ENCODE measurements at places on chromosomes 7 and 10.
A peak's percentile ranks its signal among the peaks of the same experiment; 100 is the strongest.

DNA sequence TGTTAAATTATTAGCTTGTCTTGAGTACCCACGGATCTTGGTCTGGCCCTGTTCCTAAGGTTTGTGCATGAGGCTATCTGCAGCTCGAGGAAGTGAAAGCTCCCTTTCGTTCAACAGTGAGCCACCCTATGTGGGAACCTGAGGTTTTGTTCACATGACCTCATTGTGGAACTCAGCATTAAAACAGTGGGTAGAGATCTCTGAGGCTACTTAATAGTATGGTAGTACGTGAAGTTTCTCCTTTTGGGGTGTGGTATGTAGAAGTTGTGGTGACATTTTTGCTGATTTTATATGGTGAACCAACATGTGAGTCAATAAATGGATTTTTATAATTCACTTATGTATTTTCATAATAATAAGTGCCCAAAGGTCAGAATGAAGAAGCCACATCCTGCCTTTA, 252.7 kb upstream of the FERD3L start:
- no peak for DNase-seq

DNA sequence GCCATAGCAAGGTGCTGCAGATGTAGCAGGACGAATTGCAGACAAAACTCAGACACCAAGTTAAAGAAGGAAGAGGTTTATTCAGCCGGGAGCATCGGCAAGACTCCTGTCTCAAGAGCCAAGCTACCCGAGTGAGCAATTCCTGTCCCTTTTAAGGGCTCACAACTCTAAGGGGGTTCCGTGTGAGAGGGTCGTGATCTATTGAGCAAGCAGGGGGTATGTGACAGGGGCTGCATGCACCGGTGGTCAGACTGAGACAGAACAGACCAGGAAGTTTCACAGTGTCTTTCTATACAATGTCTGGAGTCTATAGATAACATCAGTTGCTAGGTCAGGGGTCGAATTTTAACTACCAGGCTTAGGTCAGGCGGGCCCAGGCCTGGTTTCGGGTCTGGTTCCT, 222.0 kb upstream of the C7orf33 start:
- no peak for DNase-seq

- DNase-seq = no peak
These were observed at the start of gene TET1 for GRCh38 chr10:68560186-68560942. TET1 (plus strand) TSS chr10:68560337; CDS start chr10:68572339, 12,002 bp downstream.

- DNase-seq = no peak
These were observed 83.3 kb upstream of the MKLN1 start for GRCh38 chr7:131244259-131244852.

DNA sequence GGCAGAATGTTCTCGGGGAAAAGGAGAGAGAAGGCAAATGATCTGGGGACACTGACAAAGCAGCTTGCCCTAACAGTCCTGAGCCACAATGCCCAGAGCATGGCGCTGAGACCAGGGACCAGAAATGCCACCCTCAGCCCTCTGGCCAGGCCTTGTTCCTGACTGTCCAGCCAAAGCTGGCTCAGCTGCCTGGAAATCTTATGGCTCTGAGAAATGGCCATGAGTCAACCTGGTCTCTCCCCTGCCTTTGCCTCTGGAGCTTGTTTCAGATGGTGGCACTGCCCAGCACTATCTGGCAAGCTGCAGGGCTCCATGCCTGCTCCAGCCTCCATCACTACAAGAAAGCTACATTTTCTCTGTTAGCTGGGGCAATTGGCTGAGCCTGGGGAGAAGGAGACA, 90.5 kb upstream of the PLXNA4 start:
- no peak for DNase-seq

- no peak for DNase-seq
These were observed 114.9 kb downstream of the IPMK start for GRCh38 chr10:58152673-58153263.

- no peak for DNase-seq
These were observed 21.4 kb upstream of the SLIT1 start for GRCh38 chr10:97207131-97207530.

DNA sequence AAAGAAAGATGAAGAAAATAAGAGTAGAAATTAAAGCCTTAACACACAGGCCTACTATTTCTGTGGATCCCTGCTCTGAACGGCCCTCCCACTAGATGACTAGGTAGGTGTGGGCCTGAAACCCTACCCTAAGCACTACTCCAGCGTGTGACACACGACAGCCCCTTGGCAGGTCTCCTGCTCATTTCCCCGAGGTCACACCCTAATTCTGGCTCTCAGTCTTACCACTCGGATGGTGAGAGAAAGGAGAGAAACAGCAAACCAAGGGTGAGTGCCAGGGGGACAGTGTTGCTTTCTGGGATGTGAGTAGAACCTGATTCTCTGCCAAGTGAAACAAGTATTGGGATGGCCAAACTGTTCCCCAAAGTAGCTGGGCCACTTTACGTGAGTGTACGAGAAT, 12.1 kb downstream of the GALNTL5 start:
- DNase-seq = no peak

GRCh38 chr10:132705173-132705572, 80.8 kb downstream of the NKX6-2 start:
- peak; percentile 46 for DNase-seq

- no peak for DNase-seq
These were observed 111.3 kb upstream of the FOXP2 start for GRCh38 chr7:114303301-114303700.

GRCh38 chr10:89580243-89580642, 44.8 kb upstream of the SLC16A12 start:
- no peak for DNase-seq

DNA sequence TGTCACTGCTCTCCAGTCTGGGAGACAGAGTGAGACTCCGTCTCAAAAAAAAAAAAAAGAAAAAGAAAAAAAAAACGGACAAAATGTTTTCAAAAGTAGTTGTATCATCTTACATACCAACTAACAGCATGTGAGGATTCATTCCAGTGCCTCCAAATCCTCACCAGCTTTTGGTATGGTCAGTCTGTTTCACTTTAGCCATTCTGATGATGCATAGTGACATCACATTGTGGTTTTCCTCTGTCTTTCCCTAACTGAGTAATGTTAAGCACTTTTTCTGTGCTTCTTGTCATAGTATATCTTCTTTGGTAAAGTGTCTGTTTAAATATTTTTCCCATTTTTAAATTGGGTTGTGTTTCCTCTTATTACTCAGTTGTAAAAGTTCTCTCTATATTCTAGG, 251.4 kb upstream of the CTBP2 start:
- DNase-seq = no peak

GRCh38 chr7:133805426-133805825, 321.7 kb upstream of the LRGUK start:
- no peak for DNase-seq

GRCh38 chr7:133784486-133785001, 342.6 kb upstream of the LRGUK start:
- DNase-seq = no peak

DNA sequence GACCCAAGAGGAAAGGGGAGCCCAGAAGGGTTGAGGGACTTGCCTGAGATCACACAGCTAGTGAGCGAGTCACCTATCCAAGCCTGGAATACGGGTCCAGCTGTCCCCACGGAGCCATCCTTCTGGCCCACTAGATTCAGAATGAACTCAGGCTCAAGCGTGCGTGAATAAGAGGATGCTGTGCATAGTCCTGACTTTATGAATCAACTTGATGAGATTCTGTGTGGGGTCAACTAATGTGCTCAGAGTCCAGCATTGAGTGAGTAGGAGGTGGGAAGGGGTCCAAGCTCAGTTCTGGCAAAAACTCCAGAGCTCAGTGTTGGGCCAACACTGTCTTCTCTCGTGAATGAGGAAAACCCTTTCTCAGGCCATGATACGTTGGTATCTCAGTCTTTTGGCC, 41.4 kb downstream of the CAMK1D start:
- peak; percentile 32 for DNase-seq

DNA sequence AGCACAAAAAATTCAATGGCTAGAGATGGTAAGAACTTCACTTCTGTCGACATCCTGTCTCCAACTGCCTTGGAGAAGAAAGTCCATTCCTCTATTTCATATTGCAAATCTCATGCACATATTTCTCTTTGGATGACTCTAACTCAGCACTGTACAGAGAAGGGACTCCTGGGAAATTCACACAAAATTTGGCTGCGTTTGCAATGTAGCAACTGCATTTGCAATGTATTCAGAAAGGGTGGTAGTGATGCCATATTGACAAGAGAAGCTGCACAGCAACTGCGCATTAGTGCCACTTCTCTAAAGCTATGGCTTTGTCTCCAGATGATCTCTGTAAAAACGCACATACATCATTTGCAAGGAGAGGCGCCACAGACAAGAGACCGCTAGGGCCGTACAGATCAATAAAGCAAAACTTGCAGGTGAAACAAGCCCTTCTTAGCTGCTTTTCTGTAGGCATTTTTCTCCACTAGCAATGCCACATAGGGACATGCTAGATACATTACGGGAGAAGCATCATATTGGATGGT, 389.5 kb downstream of the TCERG1L start:
- DNase-seq = no peak

GRCh38 chr10:78787125-78787524, 281.6 kb upstream of the ZMIZ1 start:
- DNase-seq = no peak

- DNase-seq = no peak
These were observed 63.7 kb upstream of the ZPBP start for GRCh38 chr7:50156706-50157105.

DNA sequence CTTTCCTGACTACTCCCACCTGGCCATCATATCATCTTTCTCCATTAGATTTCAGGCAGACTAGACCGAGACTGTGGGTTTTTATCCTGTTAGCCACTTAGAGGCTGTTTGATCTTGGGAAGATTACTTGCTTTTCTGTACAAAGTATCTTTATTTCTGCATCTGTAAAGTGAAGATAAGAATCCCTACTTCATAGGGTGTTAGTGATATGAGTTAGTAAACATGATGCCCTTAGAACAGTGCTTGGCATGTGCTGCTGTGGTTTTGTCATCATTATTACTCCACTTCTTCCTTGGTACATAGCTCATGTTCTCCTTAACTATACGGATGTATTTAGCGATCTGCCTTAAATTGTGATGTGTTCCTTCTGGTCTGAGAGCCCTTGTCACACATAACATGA, 165.2 kb downstream of the AUTS2 start:
- no peak for DNase-seq

- DNase-seq = no peak
These were observed 58.2 kb downstream of the PTPRN2 start for GRCh38 chr7:158529181-158530096.

DNA sequence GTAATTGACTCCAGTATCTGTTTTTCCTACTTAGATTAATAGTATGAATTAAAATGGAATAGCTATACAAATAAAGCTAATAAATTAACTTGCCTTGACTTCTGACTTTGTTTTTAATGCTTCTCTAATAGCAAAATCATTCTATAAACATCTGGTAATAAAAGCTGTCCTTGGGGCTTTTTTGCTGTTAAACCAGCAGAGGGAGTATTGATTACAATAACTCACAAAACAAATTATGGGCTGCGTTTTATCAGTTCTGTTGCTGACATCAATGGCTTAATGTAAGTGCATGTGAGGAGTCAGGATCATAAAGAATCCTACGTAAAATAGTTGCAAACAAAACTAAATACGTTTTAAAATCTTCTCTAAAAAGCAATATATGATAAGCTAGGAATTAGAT, 667.8 kb downstream of the PCDH15 start:
- DNase-seq = no peak

- DNase-seq = no peak
These were observed 23.5 kb upstream of the TRIM8 start for GRCh38 chr10:102620591-102621442.

- DNase-seq = no peak
These were observed 34.1 kb downstream of the PTPRE start for GRCh38 chr10:127940866-127941640.

- no peak for DNase-seq
These were observed 6.1 kb upstream of the GDF2 start for GRCh38 chr10:47316131-47316530.

DNA sequence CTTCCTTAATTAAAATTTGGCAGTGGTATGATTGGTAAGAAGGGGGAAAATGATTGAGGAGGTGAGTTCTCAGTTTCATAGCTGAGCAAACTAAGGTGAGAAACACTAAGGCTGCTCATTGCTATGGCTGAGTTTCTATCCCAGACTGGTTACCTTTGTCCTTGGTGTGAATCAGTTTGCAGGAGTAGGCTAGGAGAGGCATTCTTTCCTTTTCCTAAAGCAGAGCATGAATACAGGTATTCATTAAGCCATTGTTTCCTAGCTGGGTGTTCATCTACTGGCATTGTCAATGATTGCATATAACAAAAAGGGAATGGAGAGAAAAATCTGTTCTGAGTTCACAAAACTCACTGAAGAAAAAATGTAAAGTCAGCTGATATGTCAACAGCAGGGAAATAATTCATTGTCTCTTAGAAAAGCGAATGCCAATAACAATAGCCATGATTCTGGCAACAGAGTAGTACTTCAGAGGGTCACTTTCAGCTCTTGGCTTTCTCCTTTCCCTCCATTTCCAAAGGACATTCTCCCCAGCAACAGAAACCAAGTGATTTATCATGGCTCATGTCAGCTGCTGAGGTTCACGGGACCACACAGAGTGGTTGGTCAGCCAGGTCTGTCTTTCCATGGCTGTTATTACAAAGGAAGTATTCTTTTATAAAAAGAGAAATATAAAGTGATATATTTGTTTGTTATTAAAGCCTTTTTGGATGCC, 234.0 kb downstream of the BICC1 start:
- DNase-seq = no peak

GRCh38 chr7:90163534-90163933, 9.3 kb downstream of the STEAP1 start:
- no peak for DNase-seq

DNA sequence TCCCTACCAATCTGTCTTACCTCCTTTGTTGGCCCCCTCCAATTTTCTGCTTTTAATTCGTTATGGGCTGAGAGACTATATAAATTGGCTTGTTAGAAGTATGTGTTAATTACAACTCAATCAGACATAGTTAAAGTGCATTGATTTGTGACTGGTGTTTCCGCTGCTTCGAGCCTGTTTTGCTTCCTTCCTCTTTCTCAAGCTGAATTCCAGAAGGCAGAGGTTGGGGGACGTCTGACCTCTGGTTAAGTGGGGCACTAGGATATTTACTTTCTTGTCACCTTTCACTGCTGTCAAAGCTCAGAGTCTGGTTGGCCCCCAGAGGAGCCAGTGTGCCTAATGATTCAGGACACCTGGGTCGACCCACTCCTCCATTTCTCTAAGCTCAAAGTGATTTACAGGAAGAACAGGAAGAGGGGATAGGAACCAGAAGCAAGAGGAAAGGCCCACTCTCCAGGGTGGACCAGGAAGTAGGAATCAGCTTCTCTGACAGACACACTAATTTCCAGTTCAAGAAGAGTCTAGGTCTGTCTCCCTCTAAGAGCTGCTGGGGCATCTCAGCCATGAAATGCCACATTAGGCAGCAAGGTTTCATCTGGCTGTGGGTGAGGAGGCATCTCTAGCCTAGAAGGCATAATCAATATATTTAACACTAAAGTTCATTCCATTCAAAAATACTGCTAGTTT, 397.2 kb upstream of the NPVF start:
- DNase-seq = no peak

DNA sequence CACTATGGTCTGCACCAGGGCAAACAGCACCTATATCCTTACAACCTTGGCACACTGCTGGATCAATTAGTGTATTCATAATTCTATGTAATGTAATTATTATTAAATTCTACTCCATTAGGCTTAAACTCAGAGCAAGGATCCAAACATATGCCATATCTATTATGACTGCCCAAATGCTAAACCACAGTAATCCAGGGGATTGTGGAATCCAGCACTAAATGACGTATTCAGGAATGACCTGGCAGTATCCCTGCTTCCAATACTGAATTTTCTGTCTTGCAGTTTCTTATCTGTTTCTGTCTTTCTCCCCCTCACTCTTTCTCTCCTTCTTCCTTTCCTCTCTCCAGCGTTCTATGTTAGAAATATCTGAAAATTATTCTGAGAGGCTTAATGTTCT, 16.5 kb upstream of the UBE2D1 start:
- DNase-seq = no peak

- no peak for DNase-seq
These were observed 46.5 kb upstream of the DGKI start for GRCh38 chr7:137893143-137893742.
